ENCODE measurements at places on chromosomes 2 and 18. TPM values are rescaled to one million over a fixed set of nuclear protein-coding genes. Genes with fewer than 3 reads are reported as not detected.

- no peak for DNase-seq
These were observed 972.3 kb upstream of the DDX18 start for GRCh38 chr2:116842164-116842563.

DNA sequence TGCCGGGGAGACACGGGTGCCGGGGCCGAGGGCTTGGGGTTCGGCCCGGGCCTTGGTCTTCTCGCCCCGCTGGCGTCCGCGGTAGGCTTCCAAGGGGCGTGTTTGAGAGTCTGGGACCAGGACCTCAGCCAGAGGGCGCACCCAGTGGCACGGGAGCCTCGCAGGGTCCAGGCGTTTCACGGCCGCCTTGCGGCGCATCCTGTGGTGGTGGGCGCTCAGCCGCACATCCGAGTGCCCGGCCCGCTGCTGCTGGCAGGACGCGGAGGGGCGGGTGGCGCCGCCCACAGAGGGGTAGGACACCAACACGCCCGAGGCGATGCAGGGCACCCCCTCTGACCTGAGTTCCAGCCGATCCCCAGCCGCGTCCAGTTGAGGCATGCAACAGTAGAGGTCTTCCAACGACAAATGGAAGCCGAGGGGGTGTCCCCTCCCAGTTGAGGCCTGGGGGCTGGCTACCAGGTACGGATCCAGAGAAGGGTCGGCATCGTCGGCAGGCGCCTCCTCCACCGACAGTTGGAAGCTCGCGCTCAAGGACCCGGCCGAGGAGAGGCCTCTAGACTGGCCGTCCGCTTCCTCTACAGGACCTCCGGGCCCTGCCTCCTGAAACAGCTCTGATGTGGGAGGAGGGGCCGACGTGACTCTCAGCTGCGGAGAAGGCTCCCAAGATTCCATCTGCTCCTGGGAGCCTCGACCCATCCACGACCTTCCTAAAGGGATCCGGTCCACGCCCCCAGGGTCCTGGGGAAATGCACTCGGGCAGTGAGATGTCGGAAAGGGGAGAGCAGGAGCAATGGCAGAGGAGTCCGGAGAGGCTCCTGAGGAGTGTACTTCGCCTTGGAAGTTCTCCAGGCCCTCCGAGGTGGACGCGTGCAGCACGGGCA, 6.3 kb downstream of the C2orf81 start:
- DNase-seq, result no peak

ST6GAL2 gene
- 0.63 TPM for total RNA-seq

DNA sequence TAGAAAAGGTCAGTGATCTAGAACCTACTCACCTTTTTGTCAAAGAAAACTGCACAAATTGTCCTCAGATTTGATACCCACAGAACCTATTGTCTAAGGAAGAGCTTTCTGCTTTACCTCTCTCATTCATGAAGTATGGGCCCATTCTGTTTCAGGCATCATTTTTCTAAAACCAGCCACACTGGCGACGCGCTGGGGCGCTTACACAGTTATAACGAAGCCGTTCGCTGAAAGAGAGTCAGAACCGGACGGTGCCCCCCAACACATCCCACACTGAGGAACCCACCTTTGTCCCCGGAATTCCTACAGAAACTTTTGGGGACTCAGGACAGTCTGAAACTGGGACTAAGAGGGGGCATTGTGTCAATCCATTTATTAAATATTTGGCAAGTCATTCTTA, 206.3 kb upstream of the HAAO start:
- no peak for DNase-seq

MC5R gene
- not detected for total RNA-seq

DNA sequence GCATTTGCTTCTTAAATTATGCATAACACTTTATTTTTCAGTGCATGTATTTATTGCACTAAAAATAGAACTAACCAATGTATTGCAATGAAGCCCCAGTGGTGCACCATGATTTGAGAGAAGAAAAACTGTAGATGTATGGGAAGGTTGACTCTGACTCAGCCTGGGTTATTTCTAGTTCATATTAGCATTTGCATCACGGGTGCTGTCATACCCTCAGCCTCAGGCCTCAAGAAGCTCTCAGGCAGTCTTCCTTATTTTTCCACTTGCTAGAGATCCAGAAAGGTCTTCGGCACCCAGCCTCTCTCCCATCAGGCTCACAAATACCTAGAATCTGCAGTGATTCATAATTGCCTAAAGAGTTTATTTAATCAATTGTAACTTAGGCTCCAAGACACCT, 148.0 kb downstream of the DNER start:
- no peak for DNase-seq

DNA sequence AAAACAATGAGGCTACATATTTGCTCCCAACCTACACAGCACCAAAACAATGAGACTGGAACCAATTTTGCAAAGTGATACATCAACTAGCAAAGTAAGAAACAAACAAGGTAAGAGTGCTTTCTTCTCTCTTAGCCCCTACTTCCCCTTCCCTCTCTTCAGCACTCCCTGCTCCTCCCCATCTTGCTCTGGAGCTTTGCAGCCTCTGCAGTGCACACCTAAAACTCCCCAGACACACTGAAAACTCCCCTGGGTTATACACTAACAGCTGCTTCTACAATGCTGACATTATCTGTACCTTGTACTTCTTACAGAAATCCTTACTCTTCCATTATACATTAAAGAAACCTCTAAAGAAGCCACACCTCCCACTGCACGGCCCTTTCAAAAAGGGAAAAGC, 93.7 kb downstream of the RBMS1 start:
- no peak for DNase-seq

DNA sequence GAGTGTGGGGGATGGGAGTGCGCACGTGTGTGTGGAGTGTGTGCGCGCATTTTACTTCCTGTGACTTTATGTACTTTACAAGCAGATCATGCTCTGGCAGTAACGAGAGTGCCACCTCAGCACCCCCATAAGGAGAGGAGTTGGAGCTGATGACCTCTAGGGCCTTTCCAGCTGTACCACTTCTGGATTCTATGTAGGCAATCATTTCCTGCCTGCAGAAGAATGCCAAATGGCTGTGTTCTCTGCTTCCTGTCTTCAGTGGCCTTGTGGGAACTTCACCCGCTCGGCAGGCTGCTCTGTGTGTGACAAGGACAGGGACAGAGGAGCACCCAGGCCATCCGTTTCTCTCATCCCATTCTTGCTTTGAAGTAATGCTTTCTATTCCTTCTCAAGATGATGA, 22.8 kb upstream of the ZNF385B start:
- DNase-seq, result no peak

ADI1 gene
- 45.3 TPM for total RNA-seq

- DNase-seq, result peak; percentile 21
These were observed 268.4 kb upstream of the CDH19 start for GRCh38 chr18:66872277-66872676.

SERPINB13 gene
- not detected for total RNA-seq

DNA sequence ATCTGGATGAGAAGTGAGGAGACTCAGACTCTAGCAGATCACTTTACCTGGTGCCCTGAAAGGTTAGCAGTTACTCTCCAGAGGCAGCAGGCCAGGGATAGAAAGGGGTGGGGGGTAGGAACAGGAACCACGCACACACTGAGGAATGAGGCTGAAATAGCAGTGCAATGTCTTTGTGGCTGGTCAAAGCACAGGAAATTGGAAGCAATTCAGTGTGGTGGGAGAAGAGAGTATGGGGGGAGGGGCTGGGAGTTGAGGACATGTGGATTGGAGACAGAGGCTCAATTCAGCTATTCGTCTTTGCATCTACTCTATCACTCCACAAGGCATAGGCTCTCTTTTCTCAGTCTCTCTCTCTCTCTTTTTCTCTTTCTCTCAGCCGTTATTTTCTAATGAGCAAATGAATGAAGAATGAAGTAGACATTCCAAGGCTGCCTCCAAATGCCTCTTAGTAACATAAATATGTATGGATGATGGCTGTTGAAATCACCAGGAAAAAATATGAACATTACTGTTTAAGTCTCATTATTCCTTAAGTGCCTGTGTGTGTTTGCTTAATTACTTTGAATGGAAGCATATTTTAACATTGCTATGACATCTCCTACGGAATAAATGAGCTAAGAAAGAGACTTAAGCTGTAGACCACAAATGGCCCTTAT, 979.4 kb downstream of the TSN start:
- peak; percentile 48 for DNase-seq

RNF144A gene
- 10.5 TPM for total RNA-seq

DNA sequence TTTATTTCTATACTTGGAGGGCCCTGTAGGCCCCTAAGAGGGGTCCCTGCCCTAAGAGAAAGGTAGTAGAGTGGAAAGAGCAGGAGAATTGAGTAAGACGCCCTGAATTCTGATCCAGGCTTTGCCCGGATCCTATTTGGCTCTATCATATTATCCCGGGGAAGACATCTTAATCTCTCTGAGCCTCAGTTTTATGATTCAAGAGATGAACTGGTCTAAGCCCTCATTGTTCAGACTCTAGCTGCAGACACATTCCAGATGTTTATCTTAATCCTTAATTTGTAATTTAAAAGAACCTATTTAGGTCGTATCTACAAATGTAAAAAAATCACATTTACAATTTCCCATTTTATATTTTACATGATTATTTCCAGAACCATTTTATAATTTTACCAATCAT, 220.1 kb downstream of the AGPS start:
- DNase-seq, result no peak

IL1A gene
- total RNA-seq, result not detected

DNA sequence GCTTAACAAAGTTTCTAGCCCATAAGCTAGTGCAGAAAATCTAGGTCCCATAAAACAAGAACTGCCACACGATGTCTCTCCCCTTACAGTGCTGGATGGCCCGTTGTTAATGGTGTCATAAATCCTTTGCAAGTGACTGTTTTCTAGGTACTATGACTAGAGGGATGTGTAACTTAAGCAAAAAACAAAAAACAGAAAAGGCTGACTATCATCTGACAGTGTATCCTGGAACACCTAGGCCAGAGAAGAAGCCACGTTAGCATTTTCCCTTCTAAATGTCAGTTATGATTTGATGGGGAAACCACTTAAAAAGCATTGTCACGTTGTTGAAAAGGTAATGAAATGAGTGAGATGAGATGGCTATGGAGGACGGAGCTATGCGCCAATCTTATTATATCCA, 2.4 kb downstream of the CASP8 start:
- DNase-seq, result no peak

- DNase-seq, result no peak
These were observed 834.5 kb upstream of the FSHR start for GRCh38 chr2:49988816-49989215.

GRCh38 chr2:137886083-137886831, 78.0 kb upstream of the HNMT start:
- no peak for DNase-seq

ARMC9 gene
- 6.0 TPM for total RNA-seq

- DNase-seq, result no peak
These were observed 584.8 kb downstream of the MBD2 start for GRCh38 chr18:53639687-53640086.

TOGARAM2 gene
- total RNA-seq, result 0.13 TPM

- DNase-seq, result no peak
These were observed 187.1 kb downstream of the SMAD7 start for GRCh38 chr18:48763719-48764100.

UGT1A3 gene
- not detected for total RNA-seq

- no peak for DNase-seq
These were observed 83.5 kb downstream of the AOX1 start for GRCh38 chr2:200669308-200669707.

GRCh38 chr2:165109915-165110314, 93.9 kb downstream of the SCN3A start:
- no peak for DNase-seq

DNA sequence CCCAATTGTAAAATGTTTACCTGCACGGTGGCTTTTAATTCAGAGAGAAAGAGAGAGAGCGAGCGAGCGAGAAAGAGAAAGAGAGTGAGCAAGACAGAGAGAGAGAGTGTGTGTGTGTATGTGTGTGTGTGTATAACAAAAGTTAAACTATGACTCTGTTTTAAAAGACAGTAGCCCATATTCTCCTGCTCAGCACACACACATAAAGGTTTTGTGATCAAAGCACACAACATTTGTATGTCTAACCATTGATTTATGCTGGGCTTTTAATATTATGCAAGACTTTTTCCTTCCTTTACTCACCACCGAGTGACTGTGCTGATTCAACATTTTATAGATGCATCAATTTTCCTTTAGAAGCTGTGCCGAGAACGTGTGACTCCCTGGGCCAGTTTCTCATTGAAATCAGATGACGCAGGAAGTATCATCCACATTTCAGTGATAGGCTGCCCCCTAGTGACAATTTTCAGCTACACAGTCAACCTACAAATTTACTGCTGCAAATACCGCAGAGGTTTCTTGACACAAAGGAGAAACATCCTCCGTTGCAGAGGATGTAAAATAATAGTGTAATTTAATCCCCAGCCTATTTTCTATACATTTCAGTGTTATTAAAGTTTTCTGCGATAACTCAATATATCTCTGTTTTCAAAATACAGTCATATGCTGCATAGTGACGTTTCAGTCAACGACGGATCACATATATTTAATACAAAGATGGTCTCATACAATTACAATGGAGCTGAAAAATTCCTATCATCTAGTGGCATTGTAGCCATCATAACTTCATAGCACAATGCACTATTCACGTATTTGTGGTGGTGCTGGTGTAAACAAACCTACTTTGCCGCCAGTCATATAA, 165.9 kb upstream of the TANK start:
- DNase-seq, result peak; percentile 89

- no peak for DNase-seq
These were observed 642.7 kb downstream of the ARHGAP15 start for GRCh38 chr2:143771939-143772338.

DNA sequence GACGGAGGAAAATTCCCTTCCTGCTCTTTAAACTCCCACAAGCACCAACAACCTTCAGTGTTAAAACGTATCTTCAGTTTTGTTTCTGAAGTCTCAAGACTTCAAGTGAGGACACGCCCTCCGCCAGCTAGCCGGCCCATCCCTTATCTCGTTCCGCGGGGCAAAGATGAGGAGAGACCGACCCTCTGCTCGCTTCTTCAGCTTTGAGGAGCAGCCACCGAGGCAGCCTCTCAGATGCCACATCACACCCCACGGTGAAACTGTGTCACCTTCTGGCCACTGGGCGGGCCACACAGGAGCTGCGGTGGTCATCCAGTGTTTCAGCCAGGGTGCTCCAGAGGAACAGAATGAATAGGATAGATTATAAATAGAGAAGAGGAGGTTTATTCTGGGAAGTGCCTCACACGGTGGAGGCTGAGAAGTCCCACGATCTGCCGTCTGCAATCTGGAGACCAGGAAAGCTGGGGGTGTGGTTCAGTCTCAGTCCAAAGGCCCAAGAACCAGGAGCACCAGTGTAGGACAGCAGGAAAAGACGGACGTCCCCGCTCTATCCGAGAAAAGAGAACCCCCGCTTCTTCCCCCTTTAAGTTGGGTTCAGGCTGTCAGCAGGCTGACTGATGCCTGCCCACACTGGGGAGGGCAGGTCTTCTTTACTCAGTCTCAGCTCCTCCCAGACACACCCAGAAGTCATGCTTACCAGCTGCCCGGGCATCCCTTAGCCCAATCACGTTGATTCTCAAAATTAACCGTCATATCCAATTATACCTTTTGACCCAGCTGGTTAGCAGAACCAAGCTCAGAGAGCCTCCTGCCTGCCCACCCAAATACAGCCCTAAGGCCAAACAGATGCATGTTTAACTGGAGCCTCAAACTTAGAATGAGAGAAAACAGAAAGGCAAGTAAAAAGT, 399.7 kb upstream of the ID2 start:
- DNase-seq, result no peak

IL36RN gene
- total RNA-seq, result not detected

CNDP1 gene
- not detected for total RNA-seq

Measured in dermis microvascular lymphatic vessel endothelial cell (primary cell).